ENCODE measurements at places on chromosomes 16 and 17.

- no peak overlapping the region for H3K4me3 ChIP-seq
- DNase-seq = no peak
- no peaks in the 10 kb centered on the region for H3K27me3 ChIP-seq
- peaks cover 6% of the 10 kb centered on the region for H3K4me1 ChIP-seq
- peak overlapping the region; percentile 78 for H3K27ac ChIP-seq
Observed at GRCh38 chr16:50295541-50296132, 29.3 kb downstream of the ADCY7 start.

DNA sequence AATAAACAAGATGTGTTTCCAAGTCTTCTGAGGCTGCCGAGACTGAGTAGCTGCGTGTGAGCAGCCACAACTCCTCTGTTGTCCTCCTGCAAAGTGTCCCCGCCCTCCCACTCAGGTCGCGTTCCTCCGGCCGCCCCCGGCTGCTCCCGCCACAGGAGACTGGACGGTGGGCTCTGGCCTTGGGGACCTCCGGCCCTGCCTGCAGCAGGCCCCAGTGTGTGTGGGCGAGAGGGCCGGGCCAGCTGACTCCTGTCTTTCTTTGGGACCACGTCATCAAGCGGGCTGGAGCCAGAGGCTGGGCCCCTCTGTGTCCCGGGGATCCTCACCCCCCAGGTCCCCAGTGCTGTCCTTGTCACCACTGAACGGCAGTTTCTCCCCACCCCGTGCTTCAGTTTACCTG lies 175.3 kb downstream of the NPIPB11 start:
- H3K27ac ChIP-seq = no peak overlapping the region
- peaks cover 6% of the 10 kb centered on the region for H3K36me3 ChIP-seq
- H3K4me1 ChIP-seq = peaks cover 13% of the 10 kb centered on the region
- no peaks in the 10 kb centered on the region for H3K27me3 ChIP-seq
- H3K4me3 ChIP-seq = no peak overlapping the region
- DNase-seq = no peak

DNA sequence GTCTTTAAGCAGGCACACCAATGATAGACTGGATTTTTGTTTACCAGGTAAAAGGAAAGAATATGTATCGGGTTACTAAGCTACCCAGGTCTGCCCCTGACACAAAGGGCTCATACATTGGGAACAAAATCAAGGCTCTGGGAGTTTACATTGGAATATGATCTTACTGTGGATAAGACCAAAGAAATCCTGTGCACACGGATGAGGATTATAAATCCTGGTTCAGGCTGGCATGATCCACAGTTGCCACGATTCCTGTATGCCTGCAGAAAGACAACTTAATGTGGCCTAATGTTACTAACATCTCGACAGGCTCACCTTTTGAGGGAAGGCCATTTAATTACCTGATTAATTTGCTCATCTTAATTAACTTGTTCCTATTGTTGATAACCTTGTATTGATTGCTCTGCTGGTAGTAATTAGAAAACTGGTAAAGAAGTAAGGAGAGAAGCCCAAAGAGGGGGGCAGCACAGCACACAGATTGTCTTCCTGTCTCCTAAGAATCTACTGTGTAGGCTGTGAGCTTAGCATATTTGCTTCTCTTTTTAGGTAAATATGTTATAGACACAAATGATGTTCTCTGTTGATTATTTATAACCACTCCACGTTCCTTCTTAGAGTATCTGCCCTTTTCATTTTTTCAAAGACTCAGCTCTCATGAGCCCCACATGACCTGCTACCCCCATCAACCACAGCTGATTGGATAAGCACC lies 51.0 kb upstream of the TOX3 start:
- H3K27ac ChIP-seq = no peak overlapping the region
- H3K36me3 ChIP-seq = no peaks in the 10 kb centered on the region
- DNase-seq = no peak
- no peak overlapping the region for H3K4me3 ChIP-seq
- no peaks in the 10 kb centered on the region for H3K4me1 ChIP-seq

GRCh38 chr16:61617219-61617783 lies 418.9 kb downstream of the CDH8 start:
- no peaks in the 10 kb centered on the region for H3K4me1 ChIP-seq
- H3K36me3 ChIP-seq = no peaks in the 10 kb centered on the region
- H3K27me3 ChIP-seq = no peaks in the 10 kb centered on the region
- no peak for DNase-seq

- H3K27me3 ChIP-seq = no peaks in the 10 kb centered on the region
- DNase-seq = no peak
- H3K36me3 ChIP-seq = no peaks in the 10 kb centered on the region
- no peak overlapping the region for H3K4me3 ChIP-seq
- H3K4me1 ChIP-seq = no peaks in the 10 kb centered on the region
- H3K27ac ChIP-seq = no peak overlapping the region
Observed at GRCh38 chr16:52921104-52921503, 131.6 kb downstream of the CHD9NB start.

- DNase-seq = no peak
- H3K27ac ChIP-seq = no peak overlapping the region
- no peak overlapping the region for H3K4me3 ChIP-seq
- H3K27me3 ChIP-seq = peaks cover 70% of the 10 kb centered on the region
- H3K36me3 ChIP-seq = no peaks in the 10 kb centered on the region
- H3K4me1 ChIP-seq = no peaks in the 10 kb centered on the region
Observed at GRCh38 chr17:32276171-32276601, 10.6 kb downstream of the RHBDL3 start.

Measured in activated naive CD4-positive, alpha-beta T cell treated with anti-CD3 and anti-CD28 coated beads, Interleukin-2, amount 10 ng/mL, durations not matched to agents 7 days and 5 days (primary cell).